ENCODE measurements at places on chromosomes 4 and X.

- no peak for DNase-seq
Observed at GRCh38 chrX:45208121-45208856, 7.6 kb upstream of the DIPK2B start.

DNA sequence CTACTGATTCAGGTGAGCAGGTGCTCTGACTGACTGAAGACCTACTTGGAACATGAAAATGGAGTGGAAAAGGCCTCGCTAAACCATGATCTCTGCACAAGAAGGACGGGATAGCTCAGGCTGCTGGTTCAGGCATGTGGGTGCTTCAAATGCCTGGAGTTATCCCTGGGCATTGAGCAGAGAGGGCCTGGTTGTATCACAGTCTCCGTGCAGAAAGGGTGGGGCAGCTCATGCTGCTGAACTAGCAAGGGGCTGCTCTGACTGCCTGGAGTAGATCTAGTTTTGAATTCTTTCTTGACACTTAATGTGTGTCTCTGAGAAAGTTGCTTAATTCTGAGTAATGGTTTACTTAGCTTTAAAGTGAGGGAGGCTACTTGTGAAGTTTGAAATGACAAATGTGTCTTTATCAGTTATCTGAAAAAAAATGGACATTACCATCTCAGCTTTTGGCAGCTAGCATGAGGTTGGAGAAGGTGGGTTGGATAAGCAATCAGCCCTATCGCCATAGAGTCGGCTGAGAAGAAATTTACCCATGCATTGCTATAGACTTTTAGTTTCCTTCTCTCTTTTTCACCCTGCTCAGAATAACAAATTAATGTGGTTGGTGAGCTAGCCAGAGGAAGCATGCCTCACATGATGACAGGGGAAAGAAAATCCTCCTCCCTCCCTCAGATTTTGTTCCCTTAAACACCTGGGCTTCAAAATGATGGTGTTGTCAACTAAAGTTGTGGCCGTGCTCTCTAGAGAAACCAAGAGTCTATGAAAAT, 832.4 kb downstream of the STIM2 start:
- no peak for DNase-seq

DNA sequence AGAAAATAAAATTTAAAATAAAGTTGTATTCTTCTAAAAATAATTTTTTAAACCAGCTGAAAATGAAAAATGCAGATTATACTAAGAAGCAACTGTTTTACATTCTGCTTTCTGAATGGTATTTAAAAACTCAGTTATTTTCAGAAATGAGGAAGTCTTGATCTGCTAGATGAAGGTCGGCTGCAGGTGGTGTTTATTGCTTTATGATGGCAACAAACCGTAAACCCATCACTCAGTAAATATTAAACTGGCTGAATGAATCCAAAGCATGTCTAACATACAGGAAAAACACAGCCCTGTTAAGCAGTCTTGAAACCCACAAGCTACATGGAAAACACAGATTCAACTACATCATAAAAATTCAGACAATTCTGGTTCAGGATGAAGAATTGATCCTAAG, 29.3 kb downstream of the DYNLT3 start:
- DNase-seq: no peak

GRCh38 chr4:109026588-109026987, 263.7 kb upstream of the ETNPPL start:
- DNase-seq: no peak

DNA sequence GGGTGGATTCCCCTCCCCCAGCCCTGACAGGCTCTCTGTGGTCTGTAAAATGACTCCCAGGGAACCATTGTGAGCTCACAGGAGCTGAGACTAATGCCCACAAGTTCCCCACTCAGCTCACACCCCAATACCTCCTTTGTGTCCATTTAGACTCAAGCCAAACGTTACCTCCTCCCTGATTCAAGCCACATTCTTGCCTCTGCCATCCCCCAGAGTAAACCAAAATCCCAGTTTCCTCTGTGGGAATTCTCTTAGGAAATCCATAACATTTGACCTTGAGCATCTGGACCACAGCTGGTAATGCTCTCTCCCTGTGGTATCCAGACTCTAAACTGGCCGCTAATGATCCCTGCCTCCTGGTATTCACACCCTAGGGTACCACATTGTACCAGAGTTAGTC, 26.3 kb upstream of the KDM5C start:
- no peak for DNase-seq

DNA sequence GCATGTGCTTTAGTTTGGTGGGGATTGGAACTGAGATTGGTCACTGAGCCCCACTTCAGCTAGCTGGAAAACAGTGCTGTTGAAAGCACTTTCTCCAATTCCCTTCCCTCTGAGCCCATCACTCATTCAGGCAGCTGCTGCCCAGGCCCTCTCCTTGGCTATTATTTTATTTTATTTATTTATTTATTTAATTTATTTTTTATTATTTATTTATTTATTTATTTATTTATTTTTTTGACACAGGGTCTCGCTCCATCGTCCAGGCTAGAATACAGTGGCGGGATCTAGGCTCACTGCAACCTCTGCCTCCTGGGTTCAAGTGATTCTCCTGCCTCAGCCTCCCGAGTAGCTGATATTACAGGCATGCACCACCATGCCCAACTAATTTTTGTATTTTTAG, 51.8 kb upstream of the RBPJ start:
- no peak for DNase-seq

DNA sequence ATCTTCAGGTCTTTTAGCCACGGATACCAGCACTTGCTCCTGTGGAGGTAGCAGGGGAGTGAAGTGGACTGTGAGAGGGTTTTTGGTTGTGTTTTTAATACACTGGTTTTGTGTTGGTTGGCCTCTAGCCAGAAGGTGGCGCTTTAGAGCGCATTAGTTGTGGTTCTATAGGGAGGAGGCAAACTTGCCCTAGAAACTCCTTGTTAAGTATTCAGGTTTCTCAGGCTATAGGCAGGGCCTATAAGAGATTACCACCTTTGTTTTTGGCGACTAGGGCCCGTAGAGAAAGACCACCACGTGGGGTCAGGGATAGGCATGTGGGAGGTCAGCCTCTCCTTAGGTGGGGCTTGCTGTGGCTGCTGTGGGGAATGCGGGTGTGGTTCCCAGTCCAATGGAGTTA, 221.6 kb upstream of the SPANXN4 start:
- DNase-seq: no peak

- no peak for DNase-seq
Observed at GRCh38 chr4:123941306-123941705, 544.7 kb downstream of the SPRY1 start.

DNA sequence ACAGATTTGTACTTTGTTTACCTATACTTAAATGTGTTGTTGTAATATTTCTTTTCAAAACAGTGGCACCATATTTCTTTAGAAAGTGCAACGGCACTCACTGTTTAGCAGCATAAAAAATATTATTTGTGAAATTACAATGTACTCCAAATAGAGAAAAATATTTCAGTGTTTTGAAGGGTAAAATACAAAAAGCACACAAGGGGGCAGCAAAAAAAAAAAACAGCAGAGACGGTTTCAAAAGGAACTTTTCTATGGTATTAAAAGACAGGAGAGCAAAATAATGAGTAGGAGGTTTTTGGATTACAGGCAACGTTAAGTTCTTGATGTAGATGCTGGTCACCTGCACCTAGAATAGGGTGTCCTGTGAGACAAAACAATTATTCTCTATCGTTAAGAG, 2.0 kb downstream of the NUDT11 start:
- DNase-seq: no peak

- DNase-seq: no peak
Observed at GRCh38 chr4:19178835-19179234, 1072.9 kb upstream of the SLIT2 start.

GRCh38 chrX:57156397-57157049, 19.3 kb upstream of the SPIN2A start:
- peak; percentile 1 for DNase-seq

- no peak for DNase-seq
Observed at GRCh38 chrX:46375831-46376230, 169.4 kb downstream of the ZNF674 start.

GRCh38 chr4:1711055-1711570, 1.0 kb downstream of the SLBP start:
- DNase-seq: no peak

DNA sequence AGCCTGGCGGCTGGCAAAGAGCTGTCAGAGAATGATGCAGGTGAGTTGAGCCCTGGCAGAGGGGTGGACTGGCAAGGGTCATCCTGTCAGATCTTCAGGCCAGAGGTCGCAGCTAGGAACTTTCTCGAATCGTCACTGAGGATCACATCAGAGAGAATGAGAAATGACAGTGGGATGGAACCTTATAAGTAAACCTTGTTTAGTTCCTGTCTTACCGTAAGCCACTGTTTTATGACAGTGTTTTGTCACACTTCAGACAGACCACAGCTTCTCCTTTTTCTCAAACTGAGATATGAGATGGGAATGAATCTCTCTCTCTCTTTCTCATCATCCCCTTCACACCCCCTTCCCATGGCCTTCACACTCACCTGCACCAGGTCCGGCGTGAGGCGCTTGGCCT, 9.3 kb downstream of the DIPK2B start:
- no peak for DNase-seq

DNA sequence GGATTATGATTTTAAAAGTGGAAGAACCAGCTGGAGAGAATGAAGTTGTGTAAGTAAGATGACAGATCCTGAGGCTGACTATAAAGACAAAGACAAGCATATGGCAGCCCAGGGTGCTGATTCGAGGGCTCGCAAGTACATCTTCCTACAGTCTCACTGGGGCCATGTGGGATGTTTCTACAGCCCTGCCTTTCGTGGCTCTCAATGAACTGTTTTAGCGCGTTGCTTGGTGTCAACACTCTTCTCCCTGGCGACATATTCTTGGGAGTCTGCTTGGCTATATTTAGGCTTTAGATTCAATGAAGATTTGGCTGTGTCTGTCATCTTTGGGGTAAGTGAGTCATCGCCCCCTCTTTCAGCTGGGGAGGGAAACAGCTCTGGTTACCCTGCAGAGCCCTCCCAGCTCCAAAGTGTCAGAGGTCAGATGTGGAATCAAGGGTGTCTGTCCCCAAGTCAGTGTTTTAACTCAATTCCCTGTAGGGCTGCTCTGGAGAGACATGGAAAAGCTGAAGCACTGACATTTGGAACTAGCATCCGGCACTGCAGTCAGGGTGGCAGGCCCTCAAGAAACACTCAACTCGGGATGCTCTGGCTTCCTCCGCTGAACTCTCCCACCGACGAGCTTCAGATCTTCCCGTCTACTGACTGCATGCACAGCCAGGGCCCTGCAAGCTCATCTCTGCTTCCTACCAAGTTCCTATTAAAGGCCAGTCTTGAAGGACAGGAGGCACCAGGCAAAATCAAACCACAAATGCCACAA, 65.7 kb downstream of the GATB start:
- no peak for DNase-seq

- no peak for DNase-seq
Observed at GRCh38 chrX:19183761-19184477, 61.7 kb upstream of the ADGRG2 start.

- no peak for DNase-seq
Observed at GRCh38 chrX:107450823-107451509, 1.5 kb downstream of the FRMPD3 start.

DNA sequence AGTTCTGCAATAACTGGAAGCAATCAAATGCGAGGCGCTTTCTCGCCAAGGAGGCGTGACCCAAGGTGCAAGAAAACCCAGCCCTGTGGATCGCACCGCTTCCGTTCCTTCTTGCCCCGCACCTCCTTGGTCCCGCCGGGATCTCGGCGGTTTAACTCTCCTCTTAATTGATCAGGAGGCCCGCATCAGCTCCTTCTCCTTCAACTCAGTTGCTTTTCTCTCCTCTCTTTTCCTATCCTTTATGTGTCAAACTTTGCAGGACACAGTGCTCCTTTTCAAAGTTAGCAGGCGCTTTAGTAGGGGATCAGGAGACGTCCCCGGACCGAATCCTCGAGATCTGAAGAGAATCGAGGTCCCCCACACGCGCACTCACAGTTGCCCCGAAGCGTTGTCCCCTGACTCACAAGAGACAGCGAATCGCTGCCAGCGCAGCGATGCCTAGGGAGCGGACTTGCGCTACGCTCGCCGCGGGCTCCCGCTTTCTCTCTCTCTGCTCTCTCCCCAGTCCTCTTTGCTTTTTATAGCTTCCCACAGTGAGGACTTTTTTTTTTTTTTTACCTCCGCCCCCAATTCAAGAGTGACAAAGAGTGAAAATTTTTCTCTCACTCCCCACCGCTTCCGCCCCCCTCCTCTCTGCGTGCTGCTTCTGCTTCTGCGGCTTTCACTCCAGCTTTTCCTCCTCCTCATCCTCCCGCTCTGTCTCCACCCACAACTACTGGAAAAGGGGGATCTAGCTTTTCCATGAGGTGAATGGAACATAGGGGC, at the start of gene DKK2:
TSS of gene DKK2 (minus strand) at position 495 of the 765 bp plus-strand sequence. CDS start 722 bp downstream, outside the sequence.
- no peak for DNase-seq

DNA sequence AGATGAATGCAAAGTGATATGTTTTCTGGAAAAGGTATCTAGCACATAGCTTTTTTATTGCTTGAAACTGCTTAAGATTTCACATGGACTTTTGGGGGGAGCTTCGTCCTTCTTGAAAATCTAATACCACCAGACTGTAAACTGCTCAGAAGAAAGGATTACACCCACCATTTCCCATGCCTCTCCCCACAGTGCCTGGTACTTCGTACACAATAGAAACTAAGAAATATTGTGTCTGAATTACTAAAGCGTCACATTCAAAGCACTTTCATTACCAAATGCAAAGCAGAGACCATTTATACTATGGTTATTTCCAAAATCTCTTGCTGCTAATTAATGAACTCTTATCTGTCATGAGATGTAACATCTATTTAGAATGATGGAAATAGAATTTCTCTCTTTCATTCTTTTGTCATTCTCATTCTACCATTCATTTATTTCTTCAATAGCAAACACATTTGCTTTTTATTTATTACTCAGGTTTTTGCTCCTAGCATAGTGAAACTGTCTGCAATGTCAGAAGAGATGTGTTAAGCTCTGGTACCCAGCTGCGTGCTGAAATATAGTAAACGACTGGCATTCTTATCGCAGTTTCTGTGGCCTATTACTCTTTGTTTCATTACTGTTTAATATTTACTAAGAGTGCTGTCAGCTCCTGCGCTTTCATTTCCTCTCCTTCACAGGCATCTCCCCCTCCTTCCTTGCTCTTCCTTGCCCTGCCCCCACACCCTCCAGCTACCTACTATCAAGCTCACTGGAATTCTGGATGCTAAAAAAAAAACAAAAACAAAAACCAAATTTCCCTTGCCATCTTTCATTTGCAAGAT, 51.4 kb upstream of the RAPGEF2 start:
- no peak for DNase-seq

DNA sequence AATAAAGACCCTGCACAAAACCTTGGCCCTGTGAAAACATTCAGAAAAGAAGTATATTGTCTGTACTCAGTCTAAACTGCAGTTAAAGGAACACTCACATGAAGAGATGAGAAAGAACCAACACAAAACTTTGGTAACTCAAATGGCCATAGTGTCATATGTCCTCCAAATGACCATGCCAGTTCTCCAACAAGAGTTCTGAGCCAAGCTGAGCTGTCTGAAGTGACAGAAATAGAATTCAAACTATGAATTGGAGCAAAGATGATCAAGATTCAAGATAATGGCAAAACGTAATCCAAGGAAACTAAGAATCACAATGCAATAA, 739.3 kb upstream of the NDST4 start:
- DNase-seq: no peak

GRCh38 chrX:31215277-31215815, 143.5 kb upstream of the FTHL17 start:
- DNase-seq: no peak
